ENCODE measurements at places on chromosomes 5 and 9.

- no peak for DNase-seq
Observed at GRCh38 chr9:134640506-134641172, 964 bp upstream of the COL5A1 start.

- no peak for DNase-seq
Observed at GRCh38 chr9:68805890-68806517, 101.0 kb downstream of the PIP5K1B start.

DNA sequence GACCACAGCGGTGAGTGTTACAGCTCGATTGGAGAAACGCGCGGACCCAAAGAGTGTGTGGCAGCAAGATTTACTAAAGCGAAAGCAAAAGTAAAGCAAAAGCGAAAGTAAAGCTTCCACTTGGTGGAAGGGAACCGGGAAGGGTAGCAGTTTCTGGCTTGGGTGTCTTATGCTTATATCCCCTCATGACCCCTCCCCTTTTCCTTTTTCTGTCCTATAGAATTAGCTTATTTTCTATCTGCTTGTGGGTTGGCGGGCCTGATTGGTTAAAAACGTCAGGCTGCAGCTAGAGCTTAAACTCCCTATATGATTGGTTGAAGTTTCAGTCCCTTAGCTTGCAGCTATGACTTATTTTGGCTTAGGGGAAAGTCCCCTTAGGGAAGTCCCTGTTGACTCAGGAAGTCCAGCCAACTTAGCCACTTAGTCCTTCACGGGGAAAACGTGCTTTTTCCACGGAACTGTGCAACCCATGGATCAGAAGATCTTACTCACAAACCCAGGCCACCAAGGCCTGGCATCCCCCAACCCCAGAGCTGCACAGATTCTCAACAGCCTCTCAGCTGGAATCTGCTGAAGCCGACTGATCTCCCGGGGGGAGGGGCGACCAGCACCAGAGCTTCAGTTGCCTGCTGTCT lies 114.2 kb upstream of the ADAMTS16 start:
- DNase-seq, result no peak

- DNase-seq, result no peak
Observed at GRCh38 chr9:107276966-107277710, 5.9 kb upstream of the RAD23B start.

GRCh38 chr5:95864944-95865504 lies 42.5 kb upstream of the GLRX start:
- no peak for DNase-seq

- DNase-seq, result no peak
Observed at GRCh38 chr5:67028371-67028770, 168.2 kb downstream of the CD180 start.
